ENCODE measurements at places on chromosomes 5 and 9.

DNA sequence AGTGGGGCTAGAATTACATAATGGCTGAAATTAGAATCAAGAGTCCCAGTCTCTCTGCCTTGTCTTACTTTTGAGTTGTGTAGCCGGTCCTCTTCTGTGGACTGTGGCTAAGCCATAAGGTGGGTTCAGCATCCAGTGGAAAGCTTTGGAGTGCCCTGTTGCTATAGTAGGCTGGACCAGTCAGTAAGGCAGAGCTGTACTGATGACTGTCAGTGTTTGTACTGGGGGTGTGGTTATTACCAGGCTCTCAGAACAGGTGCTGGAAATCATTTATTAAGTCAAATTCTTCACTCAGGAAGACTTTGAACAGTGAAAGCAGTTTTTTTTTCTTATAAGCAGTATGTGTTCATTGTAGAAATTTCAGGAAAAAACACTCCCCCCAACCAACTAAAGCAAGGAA lies 129.4 kb downstream of the ZSWIM6 start:
- DNase-seq: no peak

- no peak for DNase-seq
These were observed 69.3 kb downstream of the HSD17B3 start for GRCh38 chr9:96232539-96233241.

- no peak for DNase-seq
These were observed 12.5 kb downstream of the COMMD10 start for GRCh38 chr5:116097301-116097700.

DNA sequence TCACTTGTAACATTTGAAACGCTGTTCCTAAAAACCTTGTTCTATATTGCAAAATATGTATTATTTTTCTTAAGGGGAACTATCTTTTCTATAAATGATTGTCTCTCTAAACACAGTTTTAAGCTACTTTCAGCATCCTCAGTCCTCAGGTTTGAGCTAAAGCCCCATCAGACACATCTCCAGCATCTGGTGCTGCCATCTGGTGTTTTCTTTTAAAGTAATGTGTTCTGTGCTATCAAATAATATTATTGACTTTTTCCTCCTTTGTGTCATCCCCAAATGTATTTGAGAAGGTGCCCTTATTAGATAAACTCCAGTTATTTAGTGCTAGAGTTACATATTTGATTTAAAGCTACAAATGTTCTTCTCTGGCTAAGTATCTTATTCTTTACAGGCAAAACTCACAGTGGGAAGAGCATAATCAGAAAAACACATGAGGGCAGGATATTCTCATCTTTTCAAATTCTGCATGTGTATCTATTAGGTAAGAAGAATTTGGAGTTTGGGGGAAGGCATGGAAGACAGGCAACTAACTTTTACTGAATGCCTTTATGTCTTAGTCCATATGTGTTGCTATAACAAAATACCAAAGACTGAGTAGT lies 27.5 kb downstream of the ZNF474 start:
- DNase-seq: peak; percentile 41

DNA sequence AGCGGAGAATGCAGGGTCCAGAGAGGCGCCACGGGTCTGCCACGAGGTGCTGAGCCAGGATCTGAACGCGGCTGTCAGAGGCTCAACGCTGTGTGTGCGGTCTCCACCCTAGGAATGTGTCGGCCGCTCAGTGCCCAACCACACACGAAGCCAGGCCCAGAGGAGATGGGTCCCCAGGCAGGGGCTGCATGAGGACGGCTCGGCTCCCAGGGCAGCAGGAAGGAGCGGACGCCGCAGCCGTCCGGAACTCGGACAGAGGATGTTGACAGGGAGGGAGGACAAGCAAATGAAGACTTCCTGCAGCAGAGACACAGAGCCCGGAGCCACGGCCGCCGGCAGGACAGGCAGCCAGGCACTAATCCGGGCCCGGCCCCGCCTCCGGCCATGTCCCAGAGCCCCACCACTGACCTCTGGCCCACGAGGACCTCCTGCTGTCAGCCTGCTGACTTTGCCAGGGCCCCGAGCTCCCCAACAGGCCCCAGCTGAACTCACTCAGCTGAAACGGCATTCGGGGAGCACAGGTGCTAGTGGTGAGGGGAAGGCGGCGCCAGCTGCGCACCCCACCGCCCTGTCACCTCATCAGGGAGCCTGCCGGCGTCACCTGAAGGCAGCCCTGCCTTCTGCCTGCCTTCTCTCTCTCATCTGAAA lies 12.7 kb downstream of the VAV2 start:
- no peak for DNase-seq

DNA sequence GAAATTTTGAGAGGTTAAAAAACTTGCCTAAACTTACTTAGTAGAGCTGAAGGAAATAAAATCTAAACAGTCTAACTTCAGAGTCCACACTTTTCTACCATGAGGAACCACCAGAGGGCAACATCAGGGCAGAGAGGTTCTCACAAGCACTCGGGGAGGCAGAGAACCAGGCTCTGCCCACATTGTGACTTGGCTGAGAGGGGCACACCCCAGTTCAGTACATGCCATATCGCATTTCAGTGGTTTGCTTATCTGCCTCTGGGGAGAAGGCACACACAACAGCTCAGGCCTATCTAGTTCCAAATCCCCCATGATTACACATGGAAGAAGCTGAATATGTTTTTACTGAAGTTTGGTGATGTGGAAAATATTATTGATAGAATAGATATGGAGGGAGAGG lies 49.2 kb downstream of the EQTN start:
- no peak for DNase-seq

DNA sequence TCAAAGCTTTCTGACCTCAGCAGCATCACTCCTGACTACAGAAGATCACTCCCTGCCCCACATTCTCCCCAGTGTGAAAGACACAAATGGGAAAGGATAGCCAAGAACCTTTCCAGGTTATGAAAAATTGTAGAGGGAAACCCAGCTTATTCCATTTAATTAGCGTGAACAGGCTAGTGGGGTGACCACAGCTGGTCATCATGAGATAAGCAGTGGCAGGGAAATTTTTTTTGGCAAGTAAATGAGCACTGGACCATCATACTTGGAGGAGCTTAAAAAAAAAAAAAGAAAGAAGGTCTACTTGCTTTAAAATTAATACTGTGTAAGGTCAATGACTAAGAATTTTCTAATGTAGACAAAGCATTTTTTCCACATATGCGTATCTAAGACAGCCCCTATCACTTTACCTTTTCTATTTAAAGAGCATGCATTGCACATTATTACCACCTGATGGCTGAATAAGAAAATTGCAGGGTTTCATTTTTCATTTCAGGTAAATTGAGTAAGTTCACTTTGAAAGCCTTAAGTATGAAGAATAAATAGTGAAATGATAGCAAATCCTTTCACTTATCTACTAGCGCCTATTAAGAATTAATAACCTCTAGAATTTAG lies 123.6 kb downstream of the ELAVL2 start:
- DNase-seq: no peak

DNA sequence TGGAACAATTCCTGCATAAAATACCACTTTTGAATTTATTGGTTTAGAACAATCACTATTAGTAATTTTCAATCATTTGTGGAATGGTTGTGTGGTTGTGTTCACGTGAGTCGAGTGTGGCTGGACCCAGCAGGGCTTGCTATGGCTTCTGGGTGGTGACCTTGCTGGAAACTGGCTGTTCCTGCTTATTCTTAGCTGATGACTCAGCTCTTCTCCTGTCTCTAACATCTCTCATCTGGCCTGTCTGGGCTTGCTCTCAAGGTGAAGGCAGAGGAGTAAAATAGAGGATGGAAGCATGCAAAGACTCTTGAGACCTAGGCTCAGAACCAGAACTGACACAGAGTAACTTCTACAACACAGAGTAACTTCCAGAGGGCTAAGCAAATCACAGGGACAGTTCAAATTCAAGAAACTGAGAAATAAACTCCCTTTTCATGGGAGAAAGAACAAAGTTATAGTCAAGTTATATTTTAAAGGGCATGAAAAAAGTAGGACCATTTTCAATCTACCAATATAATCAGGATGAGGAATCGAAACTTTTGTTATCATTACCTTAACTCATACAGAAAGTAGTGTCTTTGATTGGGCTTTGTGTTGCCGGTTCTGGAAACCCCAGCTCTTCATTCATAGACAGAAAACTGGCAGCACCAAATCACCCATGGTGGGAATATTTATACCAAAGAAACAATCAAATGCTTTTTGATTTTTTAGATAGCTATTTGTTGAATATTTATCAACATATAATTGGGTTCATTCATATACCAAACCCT lies 665.1 kb downstream of the CDH18 start:
- no peak for DNase-seq

GRCh38 chr9:123345567-123345955 lies 10.4 kb upstream of the CRB2 start:
- no peak for DNase-seq

GRCh38 chr9:131992906-131993657 lies 86.6 kb downstream of the MED27 start:
- no peak for DNase-seq

- no peak for DNase-seq
These were observed 222.1 kb downstream of the SYK start for GRCh38 chr9:91023741-91024140.

- DNase-seq: no peak
These were observed 247.6 kb upstream of the FBXL7 start for GRCh38 chr5:15252331-15252730.

DNA sequence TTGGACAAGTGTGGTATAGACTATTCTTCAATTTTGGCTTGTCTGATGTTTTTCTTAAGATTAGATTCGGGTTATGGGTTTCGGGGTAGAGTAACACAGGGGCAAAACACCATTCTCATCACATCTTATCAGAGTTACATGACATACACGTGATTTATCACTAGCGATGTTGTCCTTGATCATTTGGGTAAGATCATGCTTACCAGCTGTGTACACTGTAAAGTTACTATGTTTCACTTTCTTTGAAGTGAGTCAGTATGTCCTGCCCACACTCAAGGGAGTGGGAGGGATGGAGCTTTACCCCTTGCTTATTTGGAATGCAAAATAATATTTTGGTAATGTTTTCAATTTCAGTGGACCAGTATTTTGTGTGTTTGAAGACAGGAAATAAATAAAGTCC lies 101.8 kb upstream of the TAF11L2 start:
- DNase-seq: no peak

- no peak for DNase-seq
These were observed 50.7 kb upstream of the ELL2 start for GRCh38 chr5:96012399-96012798.

- no peak for DNase-seq
These were observed 312.5 kb upstream of the SEMA6A start for GRCh38 chr5:116887104-116887503.

DNA sequence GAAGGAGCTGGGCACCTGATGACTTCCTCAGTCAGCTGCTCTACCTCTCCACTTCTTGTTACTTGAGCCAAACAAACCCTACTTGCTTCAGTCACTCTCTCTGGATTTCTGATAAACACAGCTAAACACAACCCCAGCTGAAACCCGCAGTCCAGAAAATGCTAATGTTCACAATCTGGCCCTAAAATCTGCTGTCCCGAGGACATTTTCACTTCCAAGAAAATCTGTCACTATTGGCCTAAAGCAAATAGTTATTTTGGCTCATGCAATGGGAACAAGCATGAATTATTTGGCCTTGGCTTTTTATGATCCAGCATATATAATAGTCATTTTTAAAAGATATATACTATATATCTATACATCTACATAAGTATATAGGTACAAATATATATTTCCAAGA lies 19.1 kb downstream of the FAM81B start:
- DNase-seq: no peak

DNA sequence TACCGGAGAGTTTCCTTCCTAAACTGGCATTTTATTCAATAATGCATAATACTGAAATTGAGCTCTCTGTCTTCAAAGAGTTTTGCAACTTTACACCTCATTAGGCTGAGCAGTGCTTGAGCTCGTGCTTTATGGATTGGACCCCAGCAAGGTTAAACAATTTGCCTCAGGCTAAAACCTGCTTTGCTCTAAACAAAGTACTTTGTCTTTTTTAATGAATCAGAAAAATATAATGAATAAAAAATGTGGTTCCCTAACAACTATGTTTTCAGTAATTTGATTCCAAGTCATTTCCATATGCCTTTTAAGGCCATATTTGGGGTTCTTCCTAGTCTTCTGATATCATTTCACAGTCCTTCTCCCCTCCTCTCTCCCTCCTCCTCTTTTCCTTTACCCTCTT lies 20.0 kb downstream of the ZNF366 start:
- DNase-seq: no peak

GRCh38 chr5:53335115-53335514 lies 145.3 kb upstream of the FST start:
- no peak for DNase-seq

- no peak for DNase-seq
These were observed 95.7 kb downstream of the LHFPL2 start for GRCh38 chr5:78552729-78553342.

DNA sequence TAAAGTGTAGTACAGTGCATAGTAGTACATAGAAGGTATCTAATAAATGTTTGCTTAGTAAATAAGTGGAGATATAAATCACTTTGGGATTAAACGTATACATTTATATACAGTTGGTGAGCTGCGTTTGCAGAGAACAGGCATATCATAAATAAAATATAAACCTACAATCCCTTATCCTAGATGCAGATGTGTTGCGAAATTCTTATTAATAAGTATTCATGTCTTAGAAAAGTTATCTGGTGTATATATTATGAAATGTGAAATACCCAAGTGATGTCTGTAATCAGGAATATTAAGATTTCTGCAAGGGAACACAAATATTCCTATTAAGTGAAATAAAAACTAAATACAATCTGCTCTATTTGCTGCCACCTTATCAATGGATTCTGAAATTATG lies 8.8 kb downstream of the CCNH start:
- DNase-seq: no peak

GRCh38 chr5:169260896-169261569 lies 39.9 kb downstream of the SLIT3 start:
- no peak for DNase-seq

DNA sequence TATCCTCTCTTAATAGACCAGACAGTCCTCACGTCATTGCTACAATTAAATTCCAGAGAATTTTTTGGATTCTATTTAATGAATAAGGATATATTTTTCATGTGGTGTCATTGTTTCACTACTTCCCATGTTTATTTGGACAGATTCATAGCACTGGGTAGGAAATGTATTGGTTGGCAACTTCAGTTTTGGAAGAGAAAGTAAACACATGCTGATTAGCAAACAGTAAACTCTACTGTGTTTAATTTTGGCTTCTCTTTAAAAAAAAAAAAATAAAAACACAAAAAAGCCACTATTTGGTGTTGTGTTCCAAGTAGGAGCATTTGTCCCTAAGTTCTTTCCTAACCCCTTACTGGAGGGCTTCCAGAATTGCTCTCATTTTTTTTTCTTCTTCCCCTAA lies 77.3 kb downstream of the NFIB start:
- DNase-seq: no peak

- no peak for DNase-seq
These were observed 299.2 kb downstream of the BNC2 start for GRCh38 chr9:16571127-16571802.

Data from NCI-H524 treated with DMSO at 0.1 percent for 48 hours (cell line).